Right cardiac atrium (tissue), 5 donors: ENCODE measurements at places on chromosomes 11 and 22. TPM values are rescaled to one million over a fixed set of nuclear protein-coding genes. Genes with fewer than 3 reads are reported as not detected.
A peak's percentile ranks its signal among the peaks of the same experiment; 100 is the strongest.

DNA sequence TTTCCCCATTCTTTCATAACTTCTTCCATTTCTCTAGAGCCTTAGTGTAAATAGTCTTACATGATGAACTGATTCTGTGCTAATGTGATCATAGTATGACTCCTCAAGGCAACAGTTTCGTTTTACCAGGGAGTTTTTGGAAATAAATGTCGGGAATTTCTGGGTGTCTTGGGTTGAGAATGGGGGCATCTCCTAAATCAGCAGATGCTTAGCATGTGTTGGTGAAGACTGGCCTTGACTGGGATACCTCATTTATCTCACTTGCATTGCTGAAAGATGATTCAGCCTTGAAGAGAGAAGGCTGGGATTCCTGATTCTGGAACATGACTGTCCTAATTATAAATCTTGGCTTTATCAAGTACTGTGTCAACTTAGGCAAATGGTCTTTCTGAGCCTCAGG, 115.7 kb upstream of the C11orf87 start:
- DNase-seq: no peak

GRCh38 chr11:114256967-114257286, 39.3 kb upstream of the NNMT start:
- DNase-seq: peak; percentile 63

DNA sequence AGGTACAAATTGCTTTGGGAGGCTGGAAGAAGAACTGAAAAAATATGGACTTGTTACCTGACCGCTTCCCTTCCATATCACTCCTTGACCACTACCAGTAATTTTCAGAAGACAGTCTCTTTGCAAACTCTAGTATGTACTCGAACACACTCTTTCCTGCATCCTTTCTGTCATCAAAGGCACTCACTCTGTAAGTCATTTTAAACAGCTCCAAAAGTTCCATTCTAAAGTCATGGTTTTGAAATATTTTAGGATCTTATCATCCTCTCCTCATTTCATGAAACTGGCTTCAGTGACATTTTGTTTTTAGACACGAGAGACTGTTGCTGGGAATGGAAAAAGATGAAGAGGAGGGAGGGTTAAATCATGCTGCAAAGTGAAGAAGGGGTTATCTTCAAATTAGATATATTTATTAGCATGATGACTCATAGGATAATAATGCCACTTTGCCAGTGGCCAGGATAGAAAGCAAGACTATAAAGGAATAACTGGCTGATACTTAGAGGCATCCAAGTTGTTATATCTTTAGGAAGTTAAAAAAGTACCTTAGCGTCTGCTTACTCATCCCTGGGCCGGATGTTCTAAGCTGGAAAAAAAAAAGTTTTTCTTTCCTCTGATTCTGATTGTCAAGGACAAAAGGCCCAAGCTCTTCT, 549.3 kb downstream of the METTL15 start:
- no peak for DNase-seq

- peak; percentile 36 for DNase-seq
Measured at GRCh38 chr11:266676-267439, 11.3 kb upstream of the NLRP6 start.

- no peak for DNase-seq
Measured at GRCh38 chr11:121067026-121067425, 34.0 kb upstream of the TECTA start.

Gene NUP160
- total RNA-seq: 18.4 TPM

Gene SPECC1L
- 76.1 TPM for total RNA-seq

Gene HBB
- 111 TPM for total RNA-seq

Gene INS
- not detected for total RNA-seq
